ENCODE measurements at places on chromosomes 7 and 10.

DNA sequence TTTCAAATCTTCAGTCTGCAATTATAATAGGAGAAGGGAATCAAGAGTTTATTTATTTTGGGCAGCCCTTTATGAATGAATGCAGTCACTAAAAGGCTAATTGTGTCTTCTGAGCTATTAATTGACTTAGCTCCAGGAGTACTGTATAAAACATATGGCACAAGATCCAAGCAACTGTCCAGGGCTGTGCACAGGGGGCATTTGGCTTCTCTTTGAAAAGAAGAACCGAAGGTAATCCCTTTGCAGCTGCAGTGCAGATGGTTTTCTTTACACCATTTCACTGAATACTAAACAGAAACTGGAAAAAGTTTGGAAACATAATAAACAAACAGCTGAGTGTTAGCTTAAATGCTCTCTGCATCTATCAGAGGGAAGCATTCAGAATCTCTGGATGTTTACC is 282.6 kb upstream of the LRRN3 start:
- DNase-seq = no peak

DNA sequence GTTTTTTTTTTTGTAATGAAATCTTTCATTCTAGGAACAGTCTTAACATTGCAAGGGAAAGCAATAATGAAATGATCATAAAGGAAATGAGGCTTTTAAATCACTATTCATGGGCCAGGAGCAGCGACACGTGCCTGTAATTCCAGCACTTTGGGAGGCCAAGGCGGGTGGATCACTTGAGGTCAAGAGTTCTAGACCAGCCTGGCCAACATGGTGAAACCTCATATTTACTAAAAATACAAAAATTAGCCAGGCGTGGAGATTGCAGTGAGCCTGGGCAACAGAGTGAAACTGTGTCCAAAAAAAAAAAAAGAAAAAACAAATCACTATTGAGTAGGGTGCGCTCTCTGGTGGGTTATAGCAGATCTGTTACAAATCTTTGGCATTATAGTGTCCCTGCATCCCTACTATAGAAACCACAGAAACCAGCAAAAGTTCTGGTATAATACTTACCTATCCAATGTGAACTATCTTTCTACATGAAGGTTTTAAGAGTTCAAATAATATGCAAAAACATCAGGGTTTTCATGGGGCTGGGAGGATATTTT is 72.1 kb downstream of the GLI3 start:
- DNase-seq = no peak

DNA sequence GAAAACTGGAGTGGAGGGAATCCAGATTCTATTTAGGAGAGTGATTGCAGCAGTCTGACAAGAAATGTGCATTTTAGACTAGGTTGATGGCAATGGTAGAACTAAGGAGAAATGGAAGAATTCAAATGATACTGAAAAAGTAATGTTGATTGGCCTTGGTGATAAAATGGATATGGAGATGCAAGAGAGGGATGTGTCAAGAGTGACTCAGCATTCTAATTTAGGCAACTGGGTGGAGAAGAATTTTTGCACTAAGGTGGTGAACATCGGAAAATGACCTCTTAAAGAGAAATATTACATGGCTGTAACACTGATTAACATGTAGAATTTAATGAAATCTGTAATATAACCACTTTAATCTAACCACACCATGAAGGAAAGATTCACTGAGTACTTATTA is 806.5 kb downstream of the PHTF2 start:
- DNase-seq = no peak

- DNase-seq = no peak
These were observed 48.8 kb downstream of the SFR1 start for GRCh38 chr10:104170610-104171254.

GRCh38 chr10:54758791-54759190 is 42.2 kb downstream of the PCDH15 start:
- no peak for DNase-seq

DNA sequence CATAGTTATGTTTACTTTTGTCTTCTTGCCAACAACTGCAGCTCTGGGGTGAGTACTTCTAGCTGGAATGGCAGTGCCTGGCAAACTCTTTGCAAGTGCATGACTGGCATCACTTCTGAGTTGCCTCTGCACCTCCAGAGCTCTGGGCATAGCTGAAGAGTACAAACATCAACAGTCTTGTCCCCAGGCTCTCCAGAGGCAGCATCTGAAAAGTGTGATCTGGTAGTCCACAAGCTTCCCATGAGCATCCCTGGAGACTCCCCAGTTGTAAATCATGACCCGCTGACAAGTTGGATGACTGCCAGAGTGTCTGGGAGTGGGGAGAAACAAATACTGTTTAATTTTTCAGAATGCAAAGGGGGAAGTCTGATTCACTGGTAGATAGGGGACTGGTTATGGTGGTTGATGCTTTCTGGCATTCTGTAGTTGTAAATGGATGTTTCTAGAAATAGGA is 138.9 kb upstream of the CDK13 start:
- peak; percentile 56 for DNase-seq

DNA sequence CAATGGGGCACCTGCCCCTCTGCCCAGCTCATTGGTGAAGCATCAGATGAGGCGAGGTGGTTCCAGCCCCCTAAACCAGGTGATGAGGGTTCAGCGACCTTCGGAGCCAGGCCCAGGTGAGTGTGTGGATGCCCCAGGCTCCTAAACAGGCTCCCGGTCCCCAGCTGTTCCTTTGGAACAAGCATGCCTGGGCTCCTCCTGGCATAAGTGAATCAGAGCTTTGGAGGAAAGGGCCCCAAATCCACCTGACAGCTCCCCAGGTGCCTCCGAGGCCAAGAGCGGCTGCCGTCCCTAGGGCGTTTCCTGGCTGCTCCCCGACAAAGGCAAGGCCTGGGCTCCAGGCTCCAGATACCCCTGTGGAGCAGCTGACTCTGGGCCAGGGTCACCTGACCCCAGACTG is 61.3 kb downstream of the YKT6 start:
- no peak for DNase-seq

- no peak for DNase-seq
These were observed 5.0 kb downstream of the ZRANB1 start for GRCh38 chr10:124946945-124947344.

- no peak for DNase-seq
These were observed 70.0 kb upstream of the HGF start for GRCh38 chr7:81839708-81840369.

GRCh38 chr7:81645435-81645834 is 124.4 kb downstream of the HGF start:
- no peak for DNase-seq

DNA sequence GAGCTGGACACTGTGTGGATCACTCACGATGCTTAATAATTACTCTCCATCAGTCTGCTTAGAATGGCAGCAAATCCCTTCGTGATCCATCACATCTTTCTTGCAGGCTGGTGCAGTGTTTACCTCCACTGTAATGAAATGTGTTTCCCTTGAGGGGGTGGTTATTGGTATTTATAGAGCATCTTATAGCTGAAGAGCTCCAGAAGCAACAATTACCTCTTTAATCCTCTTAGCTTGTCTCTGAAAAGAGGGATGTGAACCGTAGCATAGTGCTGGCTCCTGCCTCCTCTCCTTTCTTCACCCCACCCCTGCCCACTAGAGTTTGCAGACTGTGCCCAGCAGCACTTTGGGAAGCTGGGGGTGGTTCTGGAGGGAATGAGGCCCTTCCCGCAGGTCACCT is 132.6 kb downstream of the CAMK1D start:
- no peak for DNase-seq

- DNase-seq = no peak
These were observed 2.6 kb upstream of the PPIA start for GRCh38 chr7:44793919-44794318.

DNA sequence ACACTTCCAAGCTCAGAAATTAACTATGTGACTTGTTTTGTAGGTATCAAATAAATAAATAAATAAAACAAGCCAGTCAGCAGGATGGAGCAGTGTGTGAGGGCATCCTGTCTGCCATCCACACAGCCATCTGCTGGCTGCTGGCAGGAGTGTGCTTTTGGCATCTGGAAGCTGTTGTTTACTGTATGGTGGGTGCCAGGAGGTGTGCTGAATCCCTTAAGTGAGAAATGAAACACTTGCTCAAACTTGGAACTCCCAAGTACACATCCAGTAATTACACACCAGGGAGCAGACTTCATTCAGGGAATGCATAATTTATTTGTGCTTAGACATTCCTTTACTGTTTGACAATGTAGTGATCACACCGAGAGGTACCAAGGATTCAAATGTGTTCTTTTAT is 16.9 kb upstream of the TAX1BP1 start:
- no peak for DNase-seq

- no peak for DNase-seq
These were observed 1.2 kb downstream of the SGCE start for GRCh38 chr7:94654783-94655125.

DNA sequence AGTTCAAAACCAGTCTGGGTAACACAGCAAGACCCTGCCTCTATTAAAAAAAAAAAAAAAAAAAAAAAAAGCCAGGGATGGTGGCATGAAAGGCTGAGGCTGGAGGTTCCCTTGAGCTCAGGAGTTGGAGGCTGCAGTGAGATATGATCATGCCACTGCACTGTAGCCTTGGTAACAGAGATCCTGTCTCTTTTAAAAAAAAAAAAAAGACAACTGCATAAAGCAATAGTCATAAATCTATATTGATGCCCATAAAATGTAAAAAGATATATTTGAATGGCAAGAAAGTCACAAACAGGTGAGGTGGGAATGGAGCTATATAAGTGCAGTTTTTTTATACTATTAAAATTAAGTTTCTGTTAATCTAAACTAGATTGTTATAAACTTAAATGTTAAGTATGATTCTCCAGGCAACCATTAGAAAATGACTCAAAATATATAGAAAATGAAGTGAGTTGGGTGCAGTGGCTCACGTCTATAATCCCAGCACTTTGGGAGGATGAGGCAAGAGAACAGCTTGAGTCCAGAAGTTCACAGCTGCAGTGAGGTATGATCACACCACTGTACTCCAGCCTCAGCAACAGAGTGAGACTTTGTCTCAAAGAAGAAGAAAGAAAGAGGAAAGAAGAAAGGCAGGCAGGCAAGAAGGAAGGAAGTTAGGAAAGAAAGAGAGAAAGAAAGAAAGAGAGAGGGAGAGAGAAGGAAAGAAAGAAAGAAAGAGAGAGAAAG is 13.4 kb upstream of the HNRNPH3 start:
- no peak for DNase-seq

- no peak for DNase-seq
These were observed 29.6 kb upstream of the AKR1C2 start for GRCh38 chr10:5033061-5033778.

GRCh38 chr7:49778731-49779270 is 5.4 kb downstream of the VWC2 start:
- DNase-seq = no peak

DNA sequence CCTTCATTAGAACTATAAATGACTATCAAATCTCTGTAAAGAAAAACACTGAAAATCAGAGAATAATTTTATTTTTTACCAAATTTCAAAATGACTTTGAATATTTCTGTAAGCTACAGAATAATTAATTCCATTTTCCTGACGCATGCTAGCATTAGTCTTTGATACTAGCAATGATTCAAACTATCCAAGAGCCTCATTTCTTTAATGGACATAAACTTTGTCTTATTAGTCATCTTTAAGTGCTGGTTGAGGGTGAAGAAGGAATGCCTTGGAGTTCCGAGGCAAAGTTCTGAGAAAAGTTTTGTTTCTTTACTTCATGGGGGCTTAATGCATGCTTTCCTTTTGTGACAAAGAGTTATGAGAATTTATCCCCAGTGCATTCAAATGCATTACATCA is 137.3 kb downstream of the AGMO start:
- no peak for DNase-seq

GRCh38 chr7:83640240-83640639 is 8.7 kb downstream of the SEMA3E start:
- no peak for DNase-seq

DNA sequence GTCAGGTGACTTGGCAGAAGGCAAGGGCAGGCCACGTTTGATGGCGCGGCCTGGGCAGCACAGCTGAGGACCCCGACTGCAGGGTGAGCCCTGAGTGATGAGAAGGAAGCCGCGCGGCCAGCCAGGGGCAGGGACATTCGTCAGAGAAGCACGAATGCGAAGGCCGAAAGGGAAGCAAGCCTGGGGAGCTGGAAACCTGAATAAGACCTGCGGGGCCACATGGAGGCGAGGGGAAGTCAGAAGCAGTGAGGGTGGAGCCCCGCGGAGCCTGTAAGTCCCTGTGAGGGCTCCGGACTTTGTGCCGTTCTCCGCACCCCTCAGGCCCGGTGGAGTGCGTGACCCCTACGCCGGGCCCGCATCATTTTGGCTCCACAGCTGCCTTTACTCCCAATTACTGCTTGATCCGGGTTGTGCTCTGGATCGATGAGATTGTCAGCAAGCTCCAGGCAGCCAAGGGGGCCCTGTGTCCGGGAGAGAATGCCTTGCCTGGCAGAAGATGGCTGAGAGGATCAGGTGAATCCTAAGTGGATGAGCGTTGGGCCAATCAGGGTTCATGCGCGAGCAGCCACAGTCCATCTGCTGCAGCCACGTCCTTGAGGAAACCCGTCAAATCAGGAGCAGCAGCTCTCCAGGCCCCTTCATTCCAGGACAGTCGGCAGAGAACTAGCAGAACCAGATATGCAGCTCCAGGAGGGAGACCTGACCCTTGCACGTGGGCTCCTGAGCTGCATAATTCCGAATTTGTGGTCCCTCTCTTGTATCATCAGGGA is 293.3 kb upstream of the SHH start:
- no peak for DNase-seq

DNA sequence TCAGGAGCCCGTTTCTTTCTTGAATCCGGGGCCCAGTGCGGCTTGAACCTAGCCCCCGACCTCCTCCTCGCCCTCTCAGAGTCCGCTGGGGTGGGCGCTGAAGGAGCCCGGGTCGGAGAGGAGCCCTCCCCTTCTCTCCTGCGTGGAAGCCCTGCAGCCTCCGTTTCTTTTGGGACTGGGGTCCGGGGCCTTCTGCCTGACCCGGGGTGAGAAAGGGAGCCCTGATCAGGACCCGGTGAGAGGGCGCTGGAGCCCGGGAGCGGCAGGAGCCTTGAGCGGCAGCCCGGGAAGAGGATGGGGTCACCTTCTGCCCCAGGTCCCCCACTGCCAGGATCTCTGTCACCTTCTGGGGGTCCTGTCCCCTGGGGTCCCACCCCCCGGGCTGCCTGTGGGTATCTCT is 162.3 kb downstream of the ZNF33B start:
- no peak for DNase-seq
